ENCODE measurements at places on chromosomes 7 and 10.

- no peak for DNase-seq
Measured at GRCh38 chr10:24496906-24497305, 226.8 kb downstream of the ARHGAP21 start.

- no peak for DNase-seq
Measured at GRCh38 chr7:99476107-99476506, 3.4 kb downstream of the ZNF789 start.

DNA sequence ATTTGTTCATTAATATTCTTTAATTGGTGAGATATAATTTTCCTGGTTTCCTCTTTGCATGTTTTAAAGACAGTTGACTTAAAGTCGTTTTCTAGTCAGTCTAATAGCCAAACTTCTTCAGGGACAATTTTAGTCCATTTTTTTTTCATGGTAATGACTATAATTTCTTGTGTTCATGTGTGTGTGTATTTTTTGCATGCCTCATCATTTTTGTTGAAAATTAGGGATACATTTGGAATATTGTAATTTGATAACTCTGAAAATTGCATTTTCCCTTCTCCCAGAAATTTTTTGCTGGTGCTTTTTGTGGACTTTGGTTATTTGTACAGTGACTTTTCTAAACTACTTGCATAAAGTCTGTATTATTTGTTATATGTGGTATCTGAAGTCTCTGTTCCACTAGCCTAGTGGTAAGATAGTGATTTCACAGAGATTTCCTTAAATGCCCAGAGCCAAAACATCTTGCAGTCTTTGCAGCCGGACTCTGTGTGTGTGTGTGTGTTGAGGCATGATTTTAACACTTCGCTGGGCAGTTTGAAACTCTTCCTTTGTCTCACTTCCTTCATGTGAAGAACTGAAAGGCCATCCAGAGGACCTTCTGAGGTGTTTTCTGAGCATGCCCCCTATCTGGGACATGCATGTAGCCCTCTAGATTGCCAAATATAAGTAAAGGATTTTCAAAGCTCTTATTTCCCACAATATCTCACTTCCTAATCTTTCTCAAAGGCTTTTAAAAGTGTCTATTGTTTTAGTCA lies 40.9 kb upstream of the ZNF365 start:
- no peak for DNase-seq

DNA sequence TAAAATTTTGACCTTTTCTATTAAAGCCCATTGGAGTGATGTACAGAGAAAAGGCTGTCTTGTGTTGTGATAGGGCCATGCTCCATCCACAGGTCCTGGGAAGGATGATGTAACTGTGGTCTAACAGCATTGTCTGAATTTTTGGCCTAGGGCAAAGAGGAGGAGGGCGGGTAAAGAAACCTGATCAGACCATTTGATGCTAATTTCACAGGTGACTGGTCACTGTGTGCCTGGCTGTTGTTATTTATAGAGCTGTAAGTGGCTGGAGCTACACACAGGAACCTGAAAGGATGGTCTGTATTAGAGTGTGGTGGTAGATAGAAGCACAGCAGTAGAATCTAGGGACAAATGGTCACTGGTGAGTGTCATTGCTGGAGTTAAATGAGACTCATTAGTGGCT lies 182.1 kb downstream of the AUTS2 start:
- DNase-seq: no peak

DNA sequence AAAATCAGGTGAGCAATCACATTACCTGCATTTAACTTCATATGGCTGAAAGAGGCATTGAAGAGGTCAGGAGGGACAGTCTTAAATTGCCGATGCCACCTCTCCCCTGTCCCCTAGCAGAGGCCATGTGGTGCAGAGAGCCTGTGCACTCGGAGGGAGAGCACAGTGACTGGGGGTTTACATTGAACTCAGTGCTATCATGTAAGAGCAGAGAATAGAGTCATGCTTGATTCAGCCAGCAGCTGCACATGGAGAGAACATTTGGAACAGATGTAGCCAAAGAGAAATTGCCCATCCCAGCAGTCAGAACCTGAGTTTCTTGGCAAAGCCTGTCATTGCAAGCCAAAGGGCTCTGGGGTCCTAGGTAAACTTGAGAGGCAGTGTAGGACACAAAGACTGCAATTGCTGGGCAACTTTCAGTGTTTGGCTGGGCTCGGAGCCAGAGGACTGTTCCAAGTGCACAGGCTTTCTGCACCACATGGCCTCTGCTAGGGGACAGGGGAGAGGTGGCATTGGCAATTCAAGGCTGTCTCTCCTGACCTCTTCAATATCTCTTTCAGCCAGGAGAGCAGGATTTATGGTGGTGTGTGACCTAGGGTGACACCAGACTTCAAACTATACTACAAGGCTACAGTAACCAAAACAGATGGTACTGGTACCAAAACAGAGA lies 267.1 kb downstream of the REEP3 start:
- no peak for DNase-seq

- DNase-seq: peak; percentile 38
Measured at GRCh38 chr10:93481637-93482144, 443 bp downstream of the MYOF start.

GRCh38 chr10:15541376-15541775 lies 170.3 kb upstream of the FAM171A1 start:
- DNase-seq: no peak

DNA sequence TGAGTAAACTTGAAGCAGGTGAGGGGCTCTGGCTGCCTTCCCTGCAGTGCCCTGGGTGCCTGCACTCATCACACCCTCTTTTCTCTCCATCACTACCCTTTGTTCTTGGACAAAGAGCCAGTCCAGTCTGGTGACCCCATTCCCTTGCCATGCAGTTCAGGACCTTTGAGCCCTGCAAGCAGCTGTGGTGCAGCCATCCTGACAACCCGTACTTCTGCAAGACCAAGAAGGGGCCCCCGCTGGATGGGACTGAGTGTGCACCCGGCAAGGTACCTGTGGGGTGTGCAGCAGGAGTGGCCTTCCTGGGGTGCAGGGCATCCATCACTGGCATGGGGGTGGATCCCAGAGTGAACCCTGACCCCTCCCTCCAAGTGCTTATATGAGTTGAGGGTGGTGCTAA lies 48.7 kb downstream of the TBATA start:
- DNase-seq: no peak

- no peak for DNase-seq
Measured at GRCh38 chr10:16195178-16195769, 241.5 kb upstream of the PTER start.

DNA sequence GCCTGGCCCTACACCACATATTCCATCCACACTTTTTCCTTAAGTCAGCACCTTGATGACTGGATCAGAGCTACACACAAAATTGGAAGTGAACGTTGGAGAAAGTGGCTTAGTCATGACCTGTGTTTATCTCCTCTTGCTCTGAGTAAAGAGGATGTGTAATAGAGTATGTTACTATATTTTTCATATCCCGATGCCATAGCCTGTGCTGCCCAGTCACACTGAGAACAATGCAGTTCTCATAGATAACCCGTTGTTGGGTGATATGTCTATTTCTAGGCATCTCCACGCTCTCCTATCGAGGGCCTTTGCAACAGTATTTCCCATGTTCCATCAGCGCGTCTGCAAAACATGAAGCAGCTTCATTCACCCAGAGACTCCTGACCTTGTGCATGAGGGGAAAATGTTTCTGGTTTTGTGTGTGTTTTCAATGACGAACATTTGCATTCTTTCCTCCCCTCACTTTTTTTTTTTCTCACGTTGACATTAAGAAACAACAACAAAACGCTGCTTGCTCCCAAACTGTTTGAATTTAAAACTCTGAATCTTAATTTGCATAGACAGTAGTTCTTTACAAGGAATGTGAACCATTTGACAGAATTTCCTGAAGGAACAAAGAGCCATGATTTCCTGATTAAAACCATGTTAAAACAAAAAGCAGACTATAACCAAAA lies 43.4 kb downstream of the GRK5 start:
- DNase-seq: no peak

DNA sequence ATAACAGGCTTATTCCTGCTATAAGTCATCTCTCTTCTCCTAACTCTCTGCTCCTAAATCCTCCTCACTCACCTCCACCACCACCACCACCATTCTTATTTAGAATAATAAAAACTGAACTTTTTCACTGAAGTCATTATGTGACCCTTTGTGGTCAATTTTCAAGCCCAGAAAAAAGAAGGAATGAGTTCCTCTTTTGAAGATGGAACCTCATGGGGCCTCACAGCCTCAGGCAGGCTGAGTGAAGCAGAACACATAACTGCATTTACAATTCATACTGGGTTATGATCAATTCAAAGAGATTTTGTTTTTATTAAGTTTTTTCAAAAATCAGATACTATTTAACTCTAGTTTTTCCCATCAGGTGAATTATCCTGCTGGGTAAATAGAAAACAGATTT lies 29.8 kb downstream of the PNLIPRP3 start:
- no peak for DNase-seq

GRCh38 chr7:155800301-155800700 lies 12.0 kb downstream of the SHH start:
- no peak for DNase-seq

GRCh38 chr10:23194966-23195845 lies 3.1 kb downstream of the PTF1A start:
- no peak for DNase-seq

DNA sequence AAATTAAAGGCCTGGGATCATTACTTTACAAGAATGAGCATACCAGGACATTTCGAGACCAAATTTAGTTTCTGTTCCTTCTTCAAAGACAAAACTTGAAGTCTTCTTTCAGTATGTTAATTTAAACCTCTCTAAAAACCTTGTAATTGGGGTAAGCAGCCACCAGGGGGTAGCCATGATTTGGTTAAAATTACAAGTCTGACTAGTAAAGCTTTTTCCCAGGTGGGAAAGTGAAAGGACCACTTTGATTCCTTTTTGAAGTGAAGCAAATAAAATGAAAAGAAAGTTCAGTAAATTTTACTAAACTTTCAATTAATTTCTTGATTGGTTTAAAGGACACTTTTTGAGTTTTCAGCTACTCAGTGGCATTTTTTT lies 294.3 kb downstream of the BBS9 start:
- DNase-seq: no peak

DNA sequence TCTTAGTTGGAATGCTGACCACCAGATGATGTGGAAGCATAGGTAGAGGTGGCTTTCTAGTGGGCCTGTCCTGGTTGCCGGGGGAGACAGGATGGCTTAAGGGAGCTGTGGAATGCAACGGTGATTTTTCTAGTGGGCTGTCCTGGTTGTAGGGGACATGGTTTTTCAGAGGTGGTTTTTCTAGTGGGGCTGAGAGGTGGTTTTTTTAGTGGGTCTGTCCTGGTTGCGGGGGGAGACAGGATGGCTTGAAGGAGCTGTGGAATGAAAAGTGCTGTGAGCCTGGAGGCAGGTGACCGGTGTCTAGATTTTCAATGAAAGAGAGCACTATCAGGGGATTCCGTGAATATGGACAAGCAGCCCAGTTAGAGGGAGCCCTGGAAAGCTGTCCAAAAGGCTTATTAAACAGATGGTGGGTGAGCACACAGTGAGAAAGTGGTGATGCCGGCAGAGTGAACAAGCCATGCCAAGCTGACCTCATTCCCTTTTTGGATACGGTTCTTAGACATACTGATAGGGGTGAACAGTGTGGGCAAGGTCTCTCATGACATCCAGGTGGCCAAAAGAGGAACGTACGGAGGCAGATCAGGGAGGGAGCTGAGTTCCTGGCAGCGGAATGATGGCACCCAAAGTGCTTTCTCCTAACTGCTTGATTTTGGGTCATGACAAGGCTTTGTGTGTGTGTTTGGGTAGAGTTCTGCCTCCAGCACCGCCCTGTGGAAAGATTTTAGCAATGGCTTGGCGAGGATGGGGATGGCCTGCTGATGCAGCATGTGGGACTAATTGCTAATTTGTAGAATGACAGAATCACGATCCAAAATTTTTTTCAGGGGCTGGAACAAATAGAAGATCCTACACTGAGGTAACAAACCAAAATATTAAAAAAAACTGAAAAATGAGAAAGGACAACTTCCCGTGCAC lies 126.6 kb downstream of the TMEM178B start:
- DNase-seq: no peak
